Stimulated activated CD4-positive, alpha-beta T cell treated with anti-CD3 and anti-CD28 coated beads, Interleukin-12 subunit alpha, Interleukin-12 subunit beta, amount 100 ng/mL, for 48 hours (primary cell): ENCODE measurements at places on chromosomes 13 and 19.

DNA sequence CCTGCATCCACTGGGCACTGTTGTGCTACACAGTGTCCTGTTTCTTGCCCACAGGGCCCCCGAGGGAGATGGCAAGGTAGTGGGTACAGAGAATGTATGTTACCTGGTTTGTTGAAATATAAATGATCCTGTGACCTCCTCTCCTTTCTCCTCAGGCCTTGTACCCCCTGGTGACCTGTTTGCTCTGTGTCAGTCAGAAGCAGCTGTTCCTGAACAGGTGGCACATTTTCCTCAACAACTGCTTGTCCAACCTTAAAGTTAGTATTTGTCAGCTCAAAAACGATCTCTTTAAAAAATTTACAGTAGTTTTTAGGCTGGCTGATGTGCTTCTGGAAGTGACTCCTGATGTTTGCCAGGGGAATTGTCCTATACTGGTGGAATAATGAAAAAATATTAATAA is 105.1 kb downstream of the FRY start:
- DNase-seq, result no peak

GRCh38 chr13:46649816-46650215 is 96.8 kb downstream of the LRCH1 start:
- no peak for DNase-seq

DNA sequence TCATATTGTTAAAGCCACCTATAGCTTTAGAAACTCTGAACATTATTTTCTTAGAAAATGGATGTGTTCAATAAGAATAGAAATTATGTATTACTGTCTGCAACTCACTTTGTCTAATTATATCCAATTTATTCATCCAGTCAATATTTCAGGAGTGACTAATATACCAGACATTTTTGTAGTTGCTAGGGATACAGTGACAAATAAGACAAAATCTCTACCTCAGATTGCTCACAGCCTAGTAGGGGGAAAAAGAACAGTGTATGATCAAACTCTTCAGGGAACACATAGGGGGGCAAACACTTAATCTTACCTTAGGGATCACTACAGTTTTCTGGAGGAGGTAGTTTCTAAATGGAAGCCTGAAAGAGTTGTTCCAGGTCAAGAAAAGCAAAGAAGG is 8.6 kb downstream of the BRCA2 start:
- DNase-seq, result no peak

DNA sequence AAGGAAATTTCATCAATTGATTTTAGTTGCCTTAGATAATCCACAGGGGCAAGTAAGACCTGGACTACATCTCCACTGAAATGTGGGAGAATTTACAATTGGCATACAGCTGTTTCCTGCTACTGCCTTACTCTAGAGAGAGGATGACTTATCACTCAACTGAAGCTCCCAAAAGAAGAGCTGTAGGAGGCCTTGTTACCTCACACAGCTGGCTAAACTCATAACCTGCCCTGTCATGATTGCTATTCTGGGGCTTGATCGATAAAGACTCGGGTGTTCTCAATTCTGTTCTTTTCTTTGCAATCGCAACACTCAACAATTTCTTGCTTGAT is 1396.4 kb downstream of the EFNB2 start:
- DNase-seq, result no peak

- DNase-seq, result no peak
Observed at GRCh38 chr13:28129911-28130693, 8.2 kb upstream of the PAN3 start.

GRCh38 chr13:107866941-107867623 is 348.3 kb downstream of the LIG4 start:
- DNase-seq, result no peak
